EH (cell line): ENCODE measurements at places on chromosomes 16 and 17.

- peak; percentile 16 for DNase-seq
Observed at GRCh38 chr17:63601439-63602371, 1.0 kb downstream of the TACO1 start.

DNA sequence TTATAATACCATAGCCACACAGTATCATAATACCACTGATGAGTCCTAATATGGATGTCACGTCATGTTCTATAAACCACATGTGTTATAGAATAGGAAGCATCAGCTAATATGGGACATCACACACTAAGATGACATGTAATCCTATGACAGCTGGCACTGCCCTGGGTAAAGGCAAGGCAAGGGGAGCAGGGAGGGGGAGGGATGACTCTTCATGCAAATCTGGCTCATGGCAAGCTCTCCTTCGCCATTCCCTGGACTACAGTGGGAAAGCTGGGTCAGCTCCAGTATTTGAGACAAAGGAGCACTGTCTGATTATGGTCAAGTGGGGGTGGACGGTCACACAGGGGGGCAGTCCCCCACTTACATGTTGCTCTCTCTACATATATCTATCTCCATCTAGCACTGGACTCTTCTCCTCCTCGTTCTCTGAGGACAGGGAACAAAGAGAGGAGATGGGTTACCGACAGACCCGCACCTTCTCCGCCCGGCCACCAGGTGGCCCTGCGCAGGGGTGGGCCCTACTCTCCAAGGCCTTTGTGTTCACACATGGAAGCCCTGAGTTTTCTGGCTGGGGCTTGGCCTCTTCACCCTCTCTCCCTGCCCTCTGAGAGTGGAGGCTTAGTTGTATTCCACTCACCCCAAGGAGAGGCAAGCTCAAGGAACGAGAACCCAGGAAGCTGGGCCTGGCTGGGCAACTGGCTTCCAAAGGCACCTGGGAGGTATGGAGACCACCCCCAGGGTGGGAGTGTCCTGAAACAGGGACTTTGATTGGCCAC lies 23.4 kb upstream of the MPO start:
- DNase-seq = peak; percentile 51

DNA sequence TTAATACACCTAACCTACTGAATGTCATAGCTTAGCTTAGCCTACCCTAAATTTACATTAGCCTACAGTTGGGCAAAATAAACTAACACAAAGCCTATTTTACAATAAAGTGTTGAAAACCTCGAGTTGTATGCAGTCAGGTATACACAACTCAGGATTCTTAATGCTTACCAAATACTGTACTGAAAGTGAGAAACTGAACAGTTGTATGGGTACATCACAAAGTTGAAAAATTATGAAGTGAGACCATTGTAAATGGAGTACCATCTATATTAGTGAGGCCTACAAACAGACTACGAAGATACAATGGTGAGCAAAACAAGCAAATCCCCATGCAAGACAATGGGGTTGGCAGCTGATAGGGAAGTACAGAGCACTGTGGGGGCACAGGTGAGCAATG lies 79.7 kb downstream of the VAT1L start:
- DNase-seq = no peak

GRCh38 chr17:2996810-2997670 lies 66.4 kb downstream of the OR1D5 start:
- no peak for DNase-seq

DNA sequence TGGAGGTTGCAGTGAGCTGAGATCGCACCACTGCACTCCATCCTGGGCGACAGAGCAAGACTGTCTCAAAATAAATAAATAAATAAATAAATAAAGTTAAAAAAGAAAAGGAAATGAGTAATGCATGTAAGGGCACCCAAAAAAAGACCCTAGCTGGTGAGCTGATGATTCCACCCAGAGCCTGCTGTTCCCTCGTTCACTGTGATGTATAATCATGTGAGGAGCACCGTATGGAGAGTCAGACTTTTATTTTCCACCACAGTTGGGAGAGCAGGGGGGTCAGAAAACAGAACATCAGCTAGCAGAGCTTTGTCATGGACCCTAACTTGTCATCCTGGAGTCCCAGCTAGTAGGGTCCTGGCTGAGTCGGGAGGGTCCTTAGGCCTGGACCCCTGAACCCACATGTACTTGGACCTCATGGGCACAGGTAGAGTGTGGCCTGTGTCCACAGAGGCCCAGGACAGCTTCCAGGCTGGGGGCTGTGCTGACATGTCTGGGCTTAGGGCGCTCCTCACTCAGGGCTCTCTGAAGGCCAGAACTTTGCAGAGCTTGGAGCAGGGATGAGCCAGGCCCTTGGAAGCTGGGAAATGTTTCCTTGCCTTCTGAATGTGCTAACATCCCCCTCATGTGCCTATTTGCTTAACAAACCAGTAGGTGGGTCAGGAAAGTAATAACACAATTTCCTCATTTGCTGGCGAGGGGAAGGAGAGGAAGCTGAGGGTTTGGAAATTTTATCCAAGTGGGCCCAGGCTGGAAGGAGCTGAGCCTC lies 18.8 kb upstream of the LASP1NB start:
- no peak for DNase-seq

DNA sequence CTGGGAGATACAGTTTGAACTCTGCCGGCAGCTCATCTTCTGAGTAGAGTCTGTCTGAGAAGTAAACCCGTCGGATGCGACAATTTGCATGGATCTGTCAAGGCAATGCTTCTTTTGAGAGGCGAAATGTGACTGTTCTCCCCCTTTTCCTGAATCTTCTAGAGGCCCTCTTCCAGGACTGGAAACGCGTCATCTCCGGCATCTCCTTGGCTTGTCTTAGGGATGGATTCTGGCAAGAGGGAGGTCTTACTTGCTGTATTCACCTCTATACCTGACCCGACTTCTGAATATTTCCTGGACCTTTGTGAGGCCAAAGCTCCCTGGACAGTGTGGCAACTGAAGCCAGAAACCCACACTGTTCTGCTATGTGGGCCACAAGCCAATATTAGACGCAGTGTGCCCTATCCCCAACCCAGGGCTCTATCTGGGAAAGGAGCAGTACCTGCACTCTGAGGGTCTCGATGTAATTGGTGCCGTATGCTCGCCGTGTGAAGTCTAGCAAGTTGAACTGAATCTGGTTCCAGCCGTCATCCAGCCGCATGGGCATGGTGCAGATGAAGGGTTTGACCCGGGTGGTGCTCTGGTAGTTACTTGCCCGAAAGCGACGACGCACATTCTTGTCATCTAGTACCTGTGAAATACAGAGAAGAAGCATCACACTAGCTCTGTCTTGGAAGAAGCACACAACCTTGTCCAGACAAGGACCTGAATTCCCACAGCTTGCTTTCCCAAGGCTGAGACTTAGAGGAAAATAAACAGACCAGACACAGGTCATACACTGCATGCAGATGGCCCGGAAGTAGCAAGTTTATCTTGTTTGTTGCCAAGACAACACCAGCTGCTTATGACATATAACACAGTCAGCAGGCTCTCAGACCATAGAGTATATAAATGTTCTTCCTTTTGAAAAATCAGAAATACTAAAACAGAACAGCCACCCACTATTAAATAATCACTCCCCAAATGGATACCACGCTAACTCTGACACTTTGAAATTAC lies 14.1 kb downstream of the CFAP20 start:
- DNase-seq = peak; percentile 32

DNA sequence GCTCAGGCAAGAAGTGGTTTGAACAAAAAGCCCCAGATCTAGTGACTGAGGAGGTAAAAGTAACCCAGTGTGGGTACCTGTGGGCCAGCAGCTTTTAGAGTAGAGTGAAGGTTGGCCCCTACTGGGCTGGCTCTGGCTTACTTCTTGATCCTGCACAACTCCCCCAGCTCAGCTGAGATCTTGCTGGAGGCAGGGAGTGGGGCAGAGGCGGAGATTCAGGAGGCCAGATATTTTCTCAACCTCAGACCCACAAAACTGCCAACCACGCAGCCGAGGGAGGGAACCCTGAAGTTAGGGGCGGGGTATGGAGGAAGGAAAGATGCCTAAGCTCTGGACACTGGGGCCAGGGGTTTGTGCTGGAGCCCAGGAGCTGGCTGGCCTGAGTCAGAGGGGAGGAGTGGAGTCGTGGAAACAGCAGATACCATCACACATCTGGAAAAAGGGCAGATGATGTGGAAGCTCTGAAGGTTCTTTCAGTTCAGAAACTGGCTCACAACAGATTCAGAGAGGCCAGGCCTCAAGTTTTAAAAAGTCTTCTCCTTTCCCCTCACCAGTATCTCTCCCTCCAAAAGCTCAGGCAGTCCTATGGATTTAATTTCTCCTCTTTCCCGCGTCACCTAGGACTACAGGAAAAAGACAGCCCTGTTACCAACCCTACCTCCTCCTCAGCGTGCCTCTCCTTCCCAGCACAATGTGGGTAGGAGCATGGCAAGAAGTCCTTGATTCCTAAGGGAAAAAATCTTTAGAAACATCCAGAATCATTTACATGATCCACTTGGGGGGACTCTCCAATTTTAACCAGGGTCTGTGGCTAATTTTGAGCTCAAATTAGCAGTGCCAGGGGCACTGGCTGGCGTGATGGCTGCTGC lies 48.1 kb downstream of the MYO18A start:
- DNase-seq = peak; percentile 95

DNA sequence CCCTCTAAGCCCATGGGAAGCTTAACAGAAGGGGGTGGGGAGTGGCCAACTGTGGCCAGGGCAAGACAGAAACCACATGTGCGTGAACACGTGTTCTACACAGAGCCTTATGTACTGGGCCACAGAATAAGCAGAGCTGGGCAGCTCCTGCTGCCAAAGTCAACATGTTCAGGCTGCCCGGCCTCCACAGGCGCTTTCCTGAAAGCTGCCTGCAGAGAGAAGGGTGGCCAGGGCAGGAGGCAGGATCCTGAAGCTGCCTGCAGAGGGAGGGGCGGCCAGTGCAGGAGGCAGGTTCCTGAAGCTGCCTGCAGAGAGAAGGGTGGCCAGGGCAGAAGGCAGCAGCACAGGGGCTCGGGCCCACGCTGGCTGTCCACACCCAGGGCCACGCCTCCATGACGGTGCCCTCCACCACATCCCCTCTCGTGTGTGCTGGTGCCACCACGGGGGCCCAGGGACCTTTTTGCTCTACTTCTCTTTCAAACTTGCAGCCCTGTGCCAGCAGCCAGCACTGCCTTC lies 79.5 kb downstream of the ANKRD11 start:
- peak; percentile 93 for DNase-seq

DNA sequence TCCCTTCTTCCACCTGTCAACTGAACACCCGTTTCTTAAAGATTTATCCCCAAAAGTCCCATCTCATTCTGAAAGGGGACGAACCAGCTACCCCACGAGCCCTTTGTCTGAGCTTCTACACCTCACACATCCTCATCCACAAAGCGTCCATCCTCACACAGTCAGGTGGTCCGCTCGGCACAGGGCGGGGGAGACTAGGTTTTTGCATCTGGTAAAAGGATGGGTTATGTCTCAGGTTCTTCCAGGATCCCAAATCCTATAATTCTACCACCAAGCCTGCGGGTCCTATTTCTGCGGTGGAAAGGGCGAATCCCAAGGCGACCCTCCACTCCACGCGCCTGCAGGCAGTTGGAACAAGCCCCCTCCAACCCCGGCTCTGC lies 458 bp downstream of the GFOD2 start:
- DNase-seq = no peak

DNA sequence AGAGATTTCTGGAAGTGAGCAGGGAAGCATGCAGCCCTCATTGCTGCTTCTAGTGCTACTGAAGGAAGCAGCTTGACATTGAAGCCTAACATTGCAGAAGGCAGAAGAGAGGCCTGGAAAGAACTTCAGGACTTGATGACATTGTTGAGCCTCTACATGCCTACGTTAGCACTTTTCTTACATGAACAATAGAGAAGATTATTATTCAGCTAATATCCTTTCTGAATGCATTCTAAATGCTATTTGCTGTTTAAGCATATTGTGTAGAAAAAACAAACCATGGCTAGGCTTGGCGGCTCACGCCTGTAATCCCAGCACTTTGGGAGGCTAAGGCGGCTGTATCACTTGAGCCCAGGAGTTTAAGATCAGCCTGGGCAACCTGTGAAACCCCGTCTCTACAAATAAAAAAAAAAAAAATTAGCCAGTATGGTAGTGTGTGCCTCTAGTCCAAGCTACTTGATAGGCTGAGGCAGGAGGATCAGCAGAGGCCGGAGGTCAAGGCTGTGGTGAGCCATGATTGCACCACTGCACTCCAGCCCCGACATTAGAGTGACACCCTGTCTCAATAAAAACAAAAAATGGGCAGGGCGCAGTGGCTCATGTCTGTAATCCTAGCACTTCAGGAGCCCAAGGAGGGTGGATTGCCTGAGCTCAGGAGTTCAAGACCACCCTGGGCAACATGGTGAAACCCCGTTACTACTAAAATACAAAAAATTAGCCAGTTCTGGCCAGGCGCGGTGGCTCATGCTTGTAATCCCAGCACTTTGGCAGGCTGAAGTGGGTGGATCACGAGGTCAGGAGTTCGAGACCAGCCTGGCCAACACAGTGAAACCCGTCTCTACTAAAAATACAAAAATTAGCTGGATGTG lies 2.2 kb upstream of the AURKB start:
- DNase-seq = peak; percentile 44

GRCh38 chr17:49337884-49338283 lies 24.2 kb downstream of the ZNF652 start:
- peak; percentile 29 for DNase-seq

- peak; percentile 70 for DNase-seq
Observed at GRCh38 chr16:11481987-11482386, 104.7 kb downstream of the LITAF start.

- no peak for DNase-seq
Observed at GRCh38 chr16:22420606-22421135, 46.3 kb upstream of the CDR2 start.

DNA sequence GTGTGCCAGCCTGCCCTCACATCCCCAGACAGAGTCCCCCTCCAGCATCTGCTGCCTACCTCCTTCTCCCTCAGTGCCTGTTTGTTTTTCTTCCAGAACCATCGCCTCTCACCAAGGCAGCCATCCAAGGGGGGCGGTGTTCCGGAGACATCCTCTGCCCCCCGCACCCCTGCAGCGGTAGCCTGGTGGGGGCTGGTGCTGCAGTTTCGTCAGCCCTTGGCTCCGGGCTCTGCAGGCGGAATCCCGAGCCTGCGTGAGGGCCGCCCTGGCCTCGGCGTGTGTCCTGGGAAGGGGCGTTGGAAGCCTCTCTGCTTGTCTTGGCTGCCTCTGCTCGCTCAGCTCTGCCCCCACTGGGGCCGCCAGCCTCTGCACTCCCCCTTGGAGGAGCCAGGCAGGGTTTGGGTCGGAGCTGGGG lies 126.0 kb upstream of the CIBAR2 start:
- DNase-seq = peak; percentile 86

DNA sequence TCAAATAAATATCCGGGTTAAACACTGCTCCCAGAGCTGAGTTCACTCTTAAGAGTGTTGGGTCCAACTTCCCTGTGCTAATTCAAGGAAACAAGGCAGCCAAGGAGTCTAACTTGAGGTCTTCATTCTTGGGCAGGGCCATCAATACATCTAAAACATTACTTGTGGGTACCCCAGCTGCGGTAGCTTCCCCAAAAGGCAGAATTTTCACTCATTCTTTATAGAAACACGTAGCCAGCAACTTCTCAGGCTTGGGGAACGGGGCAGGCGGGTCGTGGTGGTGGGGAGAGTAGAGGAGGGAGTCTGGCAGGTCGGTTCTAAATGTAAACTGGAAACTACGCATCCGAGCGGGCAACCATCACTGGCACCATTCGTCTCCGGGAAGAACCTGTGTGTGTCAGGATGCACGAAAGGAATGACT lies 666 bp upstream of the METTL9 start:
- peak; percentile 18 for DNase-seq

GRCh38 chr16:89409161-89409711 lies 81.1 kb downstream of the ANKRD11 start:
- peak; percentile 59 for DNase-seq
